Activated CD4-positive, alpha-beta memory T cell treated with anti-CD3 and anti-CD28 coated beads for 36 hours (primary cell): ENCODE measurements at places on chromosomes 6 and 20. TPM values are rescaled to one million over a fixed set of nuclear protein-coding genes. Genes with fewer than 3 reads are reported as not detected.

DNA sequence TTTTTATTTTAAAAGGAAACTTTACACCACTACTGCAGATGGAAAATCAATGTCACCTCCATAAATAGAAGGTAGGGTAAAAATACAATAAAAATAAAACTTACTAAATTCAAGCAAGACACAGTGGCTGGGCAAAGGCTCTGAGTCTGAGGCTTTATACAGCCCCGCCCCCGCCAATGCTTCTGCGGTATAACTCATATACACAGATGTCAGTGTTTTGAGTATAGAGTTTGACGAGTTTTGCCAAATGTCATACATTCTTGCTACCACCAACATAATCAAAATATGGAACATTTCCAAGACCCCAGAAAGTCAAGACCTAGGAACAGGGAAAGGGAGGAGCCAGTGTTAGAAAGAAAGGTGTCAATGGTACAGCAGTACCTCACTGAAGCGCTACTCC is 12.8 kb downstream of the NFATC2 start:
- H3K36me3 ChIP-seq = peaks cover 34% of the 10 kb centered on the region
- H3K27ac ChIP-seq = peak overlapping the region; percentile 94
- H3K4me3 ChIP-seq = peak overlapping the region; percentile 84
- peaks cover 91% of the 10 kb centered on the region for H3K4me1 ChIP-seq
- no peaks in the 10 kb centered on the region for H3K27me3 ChIP-seq

DNA sequence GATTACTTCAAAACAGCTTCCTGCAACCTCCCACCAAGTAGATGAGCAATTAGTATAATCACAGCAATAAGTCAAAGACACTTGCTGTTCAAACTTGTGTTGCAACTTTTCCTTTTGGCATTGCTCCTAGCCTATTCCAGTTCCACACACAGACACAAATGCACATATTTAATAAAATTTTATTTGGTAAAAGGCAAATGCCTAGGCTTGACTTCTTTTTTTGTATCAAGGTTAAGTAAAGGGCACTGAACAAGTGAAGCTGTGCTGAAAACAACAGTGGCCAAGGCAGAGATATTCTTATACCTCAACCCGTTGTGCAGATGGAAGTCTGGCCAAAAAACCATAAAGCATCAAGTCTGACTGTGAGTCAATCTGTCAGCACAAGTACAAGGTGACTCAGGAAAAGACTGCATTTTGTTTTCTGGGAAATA is 708.4 kb upstream of the CITED2 start:
- no peaks in the 10 kb centered on the region for H3K36me3 ChIP-seq
- H3K27ac ChIP-seq = no peak overlapping the region
- DNase-seq = no peak
- no peak overlapping the region for H3K4me3 ChIP-seq

Gene RAD21L1
- total RNA-seq = not detected

Gene DEFB126
- not detected for total RNA-seq

Gene C2
- 0.97 TPM for total RNA-seq

Gene WFDC12
- total RNA-seq = not detected

Gene EDN3
- not detected for total RNA-seq

DNA sequence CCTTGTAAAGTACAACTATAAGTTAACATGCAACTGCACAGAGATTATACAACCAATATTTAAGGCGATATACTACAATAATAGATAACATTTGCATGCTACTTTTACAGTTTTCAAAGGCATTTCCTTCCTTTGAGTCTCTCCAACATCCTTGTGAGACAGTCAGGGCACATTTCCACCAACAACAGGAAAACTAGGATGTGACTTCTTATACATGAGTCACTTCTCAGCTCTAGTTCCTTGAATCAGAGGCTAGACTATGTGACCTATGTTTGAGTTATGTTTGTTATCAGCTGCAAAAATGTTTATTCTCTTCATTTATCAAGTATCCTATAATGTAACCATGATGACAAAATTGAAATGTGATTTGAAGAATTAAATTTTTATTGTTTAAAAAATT is 51.7 kb upstream of the TFAP2D start:
- H3K4me1 ChIP-seq = no peaks in the 10 kb centered on the region
- no peak for DNase-seq
- H3K27me3 ChIP-seq = no peaks in the 10 kb centered on the region
- no peak overlapping the region for H3K4me3 ChIP-seq

DNA sequence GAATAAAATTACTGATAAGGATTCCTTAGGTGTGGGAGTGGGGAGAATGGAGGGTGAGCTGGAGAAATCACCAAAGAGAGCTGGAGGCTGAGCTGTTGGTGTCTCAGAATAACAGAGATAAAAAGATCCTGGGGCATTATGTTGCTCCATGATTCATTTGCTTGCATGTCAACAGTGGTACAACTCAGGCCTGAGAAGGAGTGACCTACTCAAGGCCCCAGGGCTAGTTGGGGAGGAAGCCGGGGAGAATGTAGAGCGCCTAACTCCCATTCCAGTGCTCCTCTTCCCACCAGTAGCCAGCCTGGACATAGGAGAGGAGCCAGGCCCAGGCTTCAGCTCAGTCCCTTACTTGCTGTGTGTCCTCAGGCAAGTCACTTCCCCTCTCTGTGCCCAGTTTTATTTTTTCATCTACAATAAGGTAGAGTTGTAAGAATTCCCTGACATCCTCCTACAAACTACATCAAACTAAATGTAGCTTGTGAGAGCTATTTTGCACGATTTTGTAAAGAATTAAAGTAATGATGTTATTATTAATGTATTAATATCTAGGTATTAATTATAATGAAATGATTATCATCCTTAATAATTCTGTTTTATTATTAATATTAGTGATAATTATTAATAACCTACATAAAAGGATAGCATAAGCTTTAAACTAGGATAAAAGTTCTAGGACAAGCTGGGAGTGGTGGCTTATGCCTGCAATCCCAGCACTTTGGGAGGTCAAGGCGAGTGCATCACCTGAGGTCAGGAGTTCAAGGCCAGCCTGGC is 250.9 kb upstream of the SULF2 start:
- H3K4me1 ChIP-seq = no peaks in the 10 kb centered on the region
- no peak overlapping the region for H3K27ac ChIP-seq
- H3K4me3 ChIP-seq = no peak overlapping the region
- peaks cover 14% of the 10 kb centered on the region for H3K27me3 ChIP-seq
- no peak for DNase-seq
- no peaks in the 10 kb centered on the region for H3K36me3 ChIP-seq

GRCh38 chr6:34000281-34000680 is 145.6 kb downstream of the GRM4 start:
- DNase-seq = no peak
- H3K27me3 ChIP-seq = no peaks in the 10 kb centered on the region
- H3K36me3 ChIP-seq = no peaks in the 10 kb centered on the region
- no peak overlapping the region for H3K4me3 ChIP-seq

DNA sequence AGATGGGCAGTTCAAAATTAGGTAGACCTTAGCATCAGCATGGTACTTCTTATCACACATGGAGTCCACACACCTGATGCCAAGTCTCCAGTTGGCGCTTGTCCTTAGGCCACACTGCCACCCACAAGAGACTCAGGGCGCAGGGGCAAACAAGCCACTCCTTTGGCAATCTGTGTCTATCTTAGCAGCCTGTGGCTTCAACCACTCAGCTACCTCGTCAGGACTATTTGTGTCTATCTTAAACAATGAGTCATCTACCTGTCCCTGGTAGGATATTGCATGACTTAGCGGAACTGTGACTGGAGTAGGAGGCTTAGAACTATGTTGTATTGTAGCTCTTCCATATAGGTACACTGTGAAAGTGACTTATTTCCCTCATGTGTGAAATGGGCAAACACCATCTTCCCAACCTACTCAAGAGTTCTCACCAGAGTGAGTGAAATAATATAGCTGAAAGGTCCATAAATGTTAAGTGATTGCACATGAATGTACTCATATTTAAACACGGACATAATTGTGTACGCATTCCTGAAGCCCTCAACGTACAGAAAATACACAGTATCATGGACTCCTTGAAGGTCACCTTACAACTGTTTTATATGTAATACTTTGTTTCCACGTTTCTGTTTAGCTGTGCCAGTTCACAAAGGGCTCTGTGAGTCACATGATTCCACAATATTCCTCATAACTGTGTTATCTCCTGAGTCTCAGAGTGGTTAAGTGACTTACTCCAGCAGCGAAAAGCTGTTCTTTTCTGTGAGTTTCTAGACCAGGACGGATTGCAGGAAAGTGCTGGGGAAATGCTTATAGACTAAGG is 1.6 kb downstream of the TRIM27 start:
- peak overlapping the region; percentile 94 for H3K4me3 ChIP-seq
- peak; percentile 60 for DNase-seq
- H3K27ac ChIP-seq = peak overlapping the region; percentile 94
- H3K4me1 ChIP-seq = peaks cover 42% of the 10 kb centered on the region
- peaks cover 48% of the 10 kb centered on the region for H3K36me3 ChIP-seq

DNA sequence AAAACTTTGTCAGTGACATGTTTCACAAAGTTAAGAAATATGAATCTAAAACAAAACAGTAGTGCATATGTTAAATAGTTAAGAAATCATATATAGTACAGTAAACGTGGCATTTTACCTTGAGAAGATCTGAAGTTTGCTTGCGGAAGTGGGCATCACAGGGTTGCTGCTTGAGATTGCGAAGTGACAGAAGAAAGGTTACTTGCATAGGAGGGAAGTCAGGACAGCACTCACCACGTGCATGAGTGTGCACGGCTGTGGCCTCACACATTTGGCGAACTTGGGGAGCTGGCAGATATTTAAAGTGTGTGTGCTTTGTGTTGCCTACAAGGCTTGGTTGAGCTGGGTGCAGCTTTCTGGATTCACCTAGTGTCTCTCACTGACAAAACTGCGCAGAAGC is 431.5 kb upstream of the ARID1B start:
- no peaks in the 10 kb centered on the region for H3K4me1 ChIP-seq
- no peaks in the 10 kb centered on the region for H3K36me3 ChIP-seq
- DNase-seq = peak; percentile 11
- no peak overlapping the region for H3K27ac ChIP-seq
- no peak overlapping the region for H3K4me3 ChIP-seq

Gene C20orf141
- total RNA-seq = not detected

- peaks cover 9% of the 10 kb centered on the region for H3K36me3 ChIP-seq
- peaks cover 5% of the 10 kb centered on the region for H3K4me1 ChIP-seq
- H3K27me3 ChIP-seq = no peaks in the 10 kb centered on the region
- no peak overlapping the region for H3K27ac ChIP-seq
- no peak overlapping the region for H3K4me3 ChIP-seq
These were observed 18.1 kb downstream of the MTRES1 start for GRCh38 chr6:107045826-107046675.

GRCh38 chr6:38974389-38975151 is 74.0 kb upstream of the GLP1R start:
- H3K27me3 ChIP-seq = peaks cover 18% of the 10 kb centered on the region
- DNase-seq = no peak
- H3K4me1 ChIP-seq = peaks cover 2% of the 10 kb centered on the region
- no peaks in the 10 kb centered on the region for H3K36me3 ChIP-seq
- no peak overlapping the region for H3K4me3 ChIP-seq

- peaks cover 33% of the 10 kb centered on the region for H3K36me3 ChIP-seq
- no peaks in the 10 kb centered on the region for H3K27me3 ChIP-seq
- no peak for DNase-seq
- H3K27ac ChIP-seq = no peak overlapping the region
These were observed 70.5 kb upstream of the HINT3 start for GRCh38 chr6:125886021-125886420.

Gene MMS22L
- 43.3 TPM for total RNA-seq

Gene PAX1
- total RNA-seq = not detected

Gene HLA-DQB2
- not detected for total RNA-seq

DNA sequence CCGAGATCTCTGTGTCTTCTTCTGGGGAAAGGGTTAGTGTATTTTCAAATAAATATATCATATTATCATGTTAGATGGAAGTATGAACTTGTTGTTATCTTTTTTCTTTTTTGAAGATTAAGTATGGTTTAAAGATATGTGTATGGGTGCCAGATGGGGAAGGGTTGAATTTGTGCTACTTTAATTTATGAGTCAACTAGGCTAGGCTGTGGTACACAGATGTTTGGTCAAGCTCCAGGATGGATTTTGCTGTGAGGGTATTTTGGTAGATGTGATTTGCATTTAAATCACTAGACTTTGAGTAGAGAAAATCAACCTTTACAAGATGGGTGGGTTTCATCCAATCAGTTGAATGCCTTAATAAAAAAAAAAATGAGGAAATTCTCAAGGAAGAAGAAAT is 886.6 kb upstream of the ADGRB3 start:
- no peaks in the 10 kb centered on the region for H3K27me3 ChIP-seq
- no peaks in the 10 kb centered on the region for H3K36me3 ChIP-seq
- no peak overlapping the region for H3K27ac ChIP-seq
- H3K4me3 ChIP-seq = no peak overlapping the region

Gene LPA
- not detected for total RNA-seq

Gene GLP1R
- 0.07 TPM for total RNA-seq

Gene C20orf144
- 0.31 TPM for total RNA-seq

GRCh38 chr20:60512443-60512842 is 554.2 kb downstream of the CDH26 start:
- H3K4me1 ChIP-seq = no peaks in the 10 kb centered on the region
- H3K36me3 ChIP-seq = no peaks in the 10 kb centered on the region
- no peak overlapping the region for H3K27ac ChIP-seq
- no peak overlapping the region for H3K4me3 ChIP-seq
- peaks cover 11% of the 10 kb centered on the region for H3K27me3 ChIP-seq

DNA sequence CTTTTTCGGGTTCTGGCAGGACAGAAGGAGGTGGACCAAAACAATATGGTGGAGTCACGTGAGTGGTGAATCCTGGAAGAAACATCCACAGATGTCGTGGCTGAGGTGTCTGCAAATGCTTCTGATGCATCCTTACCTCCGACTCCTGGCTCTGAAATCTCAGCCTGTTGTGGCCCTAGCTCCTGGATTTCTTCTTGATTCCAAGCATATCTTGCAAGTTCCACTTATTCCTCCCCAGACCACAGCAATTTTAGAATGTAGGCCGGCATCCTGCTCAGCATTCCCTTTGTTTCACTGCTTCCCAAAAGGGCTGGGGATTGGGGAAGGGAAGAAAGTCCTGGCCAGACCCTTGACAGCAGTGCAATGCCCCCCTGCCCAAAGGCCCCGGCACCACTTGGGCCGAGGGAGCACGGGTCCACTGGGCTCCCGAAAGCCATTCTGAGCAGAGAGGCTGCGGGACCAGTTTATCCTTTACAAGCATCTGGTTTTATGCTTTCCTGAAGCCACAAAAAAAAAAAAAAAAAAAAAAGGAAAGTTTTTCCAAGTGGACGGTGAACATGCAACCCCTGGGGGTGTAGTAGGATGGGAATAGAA is 200.9 kb upstream of the RNF24 start:
- H3K4me3 ChIP-seq = no peak overlapping the region
- no peaks in the 10 kb centered on the region for H3K36me3 ChIP-seq
- peaks cover 19% of the 10 kb centered on the region for H3K27me3 ChIP-seq
- no peak overlapping the region for H3K27ac ChIP-seq
- no peak for DNase-seq
- no peaks in the 10 kb centered on the region for H3K4me1 ChIP-seq

DNA sequence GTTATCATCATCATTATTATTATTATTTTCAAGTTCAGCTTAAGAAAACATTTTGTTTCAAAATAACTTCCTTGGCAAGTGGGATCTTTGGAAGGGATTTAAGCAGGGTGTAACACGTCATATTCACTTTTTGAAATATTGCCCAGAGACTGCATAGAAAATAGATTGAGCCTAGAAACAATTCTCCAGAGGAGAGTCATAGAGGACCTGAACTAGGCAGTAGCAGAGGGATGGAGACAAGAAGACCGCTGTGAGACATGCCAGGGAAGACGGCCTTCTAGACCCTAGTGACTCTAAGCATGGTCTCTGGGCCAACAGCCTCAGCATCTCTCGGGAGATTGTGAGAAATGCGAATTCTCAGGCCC is 55.5 kb downstream of the EDN1 start:
- no peak for DNase-seq
- no peaks in the 10 kb centered on the region for H3K4me1 ChIP-seq
- no peaks in the 10 kb centered on the region for H3K36me3 ChIP-seq
- H3K27me3 ChIP-seq = peaks cover 7% of the 10 kb centered on the region

Gene GPLD1
- total RNA-seq = 0.19 TPM

GRCh38 chr6:25944688-25945574 is 14.4 kb upstream of the SLC17A2 start:
- H3K27me3 ChIP-seq = peaks cover 2% of the 10 kb centered on the region
- no peak overlapping the region for H3K4me3 ChIP-seq
- H3K4me1 ChIP-seq = peaks cover 25% of the 10 kb centered on the region
- H3K27ac ChIP-seq = no peak overlapping the region

Gene FUCA2
- 16.5 TPM for total RNA-seq
